ENCODE measurements at places on chromosomes 5 and 9.

GRCh38 chr5:66795682-66796081 lies 199.5 kb downstream of the MAST4 start:
- no peak overlapping the region for H3K4me3 ChIP-seq
- no peak for DNase-seq
- H3K36me3 ChIP-seq: no peaks in the 10 kb centered on the region
- no peak overlapping the region for H3K27ac ChIP-seq
- no peaks in the 10 kb centered on the region for H3K4me1 ChIP-seq
- no peaks in the 10 kb centered on the region for H3K27me3 ChIP-seq

- no peaks in the 10 kb centered on the region for H3K4me1 ChIP-seq
- no peak overlapping the region for H3K27ac ChIP-seq
- H3K27me3 ChIP-seq: 0 out of 2 replicates have a peak, but pooled peaks cover 2% of the 10 kb centered on the region
- no peak for DNase-seq
Measured at GRCh38 chr5:163586531-163586956, 81.1 kb downstream of the MAT2B start.

DNA sequence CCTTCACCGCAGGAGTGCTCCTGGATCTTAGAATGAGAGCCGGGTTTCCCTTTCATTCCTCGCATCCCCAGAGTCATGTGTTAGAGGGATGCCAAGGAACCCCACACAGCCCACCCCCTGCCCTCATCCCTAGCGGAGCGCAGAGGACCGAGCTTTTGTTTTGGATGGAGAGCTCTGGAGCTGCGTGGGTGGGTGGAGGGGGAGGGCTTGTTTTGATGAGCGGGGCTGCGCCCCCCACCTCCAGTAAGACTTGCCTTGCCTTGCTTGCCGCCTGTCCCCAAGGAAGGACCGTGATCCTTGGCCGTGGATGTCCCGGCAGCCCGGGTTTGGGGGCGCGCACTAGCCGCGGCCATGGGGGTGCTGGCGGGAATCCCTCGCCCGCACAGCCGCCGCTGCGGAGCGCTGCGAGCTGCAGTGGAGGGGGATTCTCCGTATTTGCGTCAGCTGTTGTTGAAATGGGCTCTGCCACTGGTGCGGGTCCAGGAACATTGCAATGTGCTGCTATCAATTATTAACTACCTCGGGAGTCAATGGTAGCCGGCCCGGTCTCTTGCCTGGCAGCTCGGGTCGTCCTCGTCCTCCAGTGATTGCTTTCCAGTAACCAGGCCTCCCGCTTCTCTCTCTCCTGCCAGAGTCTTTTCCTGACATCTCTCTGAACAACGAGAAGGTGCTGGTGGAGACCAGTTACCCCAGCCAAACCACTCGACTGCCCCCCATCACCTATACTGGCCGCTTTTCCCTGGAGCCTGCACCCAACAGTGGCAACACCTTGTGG lies 1.0 kb downstream of the EGR1 start:
- peaks cover 22% of the 10 kb centered on the region for H3K36me3 ChIP-seq
- no peak overlapping the region for H3K27ac ChIP-seq
- H3K27me3 ChIP-seq: peaks cover 34% of the 10 kb centered on the region
- no peak for DNase-seq
- H3K4me3 ChIP-seq: peak overlapping the region; percentile 72
- 0 out of 2 replicates have a peak, but pooled peaks cover 5% of the 10 kb centered on the region for H3K4me1 ChIP-seq

DNA sequence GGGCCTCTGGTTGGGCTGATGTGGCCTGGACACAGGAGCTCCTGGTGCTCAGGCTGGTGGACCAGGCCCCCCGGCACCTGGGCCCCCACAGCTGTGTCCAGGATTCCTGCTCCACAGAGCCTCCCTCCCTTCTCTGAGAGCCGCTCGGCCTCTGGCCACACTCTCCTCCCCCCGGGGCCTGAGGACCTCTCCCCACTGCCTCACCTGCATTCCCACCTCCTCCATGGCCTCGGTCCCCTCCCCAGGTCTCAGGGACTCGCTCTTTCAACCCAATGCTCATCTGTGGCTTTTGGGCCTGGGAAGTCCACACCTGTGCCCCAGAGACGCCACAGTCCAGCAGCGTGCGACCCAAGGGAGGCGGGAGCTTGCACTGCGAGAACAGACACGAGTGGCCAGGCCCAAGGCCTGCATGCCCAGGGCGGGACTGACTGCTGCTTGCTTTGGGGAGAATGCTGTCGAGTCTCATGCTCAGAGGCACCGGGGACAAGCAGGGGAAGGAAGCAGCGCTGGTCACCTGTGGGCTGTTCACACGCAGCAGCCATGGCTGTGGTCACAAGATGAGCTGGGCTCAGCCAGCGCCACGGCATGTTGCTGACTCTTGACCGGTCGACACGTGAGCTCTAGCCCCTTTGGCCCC lies 14.6 kb downstream of the PAEP start:
- peaks cover 1% of the 10 kb centered on the region for H3K36me3 ChIP-seq
- DNase-seq: no peak
- H3K4me1 ChIP-seq: peaks cover under 1% of the 10 kb centered on the region
- H3K27ac ChIP-seq: no peak overlapping the region
- H3K27me3 ChIP-seq: peaks cover under 1% of the 10 kb centered on the region

- no peak overlapping the region for H3K27ac ChIP-seq
- peaks cover 9% of the 10 kb centered on the region for H3K4me1 ChIP-seq
- DNase-seq: no peak
- H3K27me3 ChIP-seq: no peaks in the 10 kb centered on the region
Measured at GRCh38 chr9:29068461-29068860, 1495.2 kb upstream of the C9orf72 start.

- no peaks in the 10 kb centered on the region for H3K27me3 ChIP-seq
- H3K27ac ChIP-seq: no peak overlapping the region
- DNase-seq: no peak
- H3K4me3 ChIP-seq: no peak overlapping the region
- peaks cover 30% of the 10 kb centered on the region for H3K4me1 ChIP-seq
Measured at GRCh38 chr5:124478264-124478663, 268.2 kb downstream of the ZNF608 start.

- no peaks in the 10 kb centered on the region for H3K27me3 ChIP-seq
- peaks cover 62% of the 10 kb centered on the region for H3K4me1 ChIP-seq
- DNase-seq: no peak
- H3K36me3 ChIP-seq: peaks cover 51% of the 10 kb centered on the region
- no peak overlapping the region for H3K4me3 ChIP-seq
Measured at GRCh38 chr9:95481000-95481399, 35.8 kb downstream of the PTCH1 start.

DNA sequence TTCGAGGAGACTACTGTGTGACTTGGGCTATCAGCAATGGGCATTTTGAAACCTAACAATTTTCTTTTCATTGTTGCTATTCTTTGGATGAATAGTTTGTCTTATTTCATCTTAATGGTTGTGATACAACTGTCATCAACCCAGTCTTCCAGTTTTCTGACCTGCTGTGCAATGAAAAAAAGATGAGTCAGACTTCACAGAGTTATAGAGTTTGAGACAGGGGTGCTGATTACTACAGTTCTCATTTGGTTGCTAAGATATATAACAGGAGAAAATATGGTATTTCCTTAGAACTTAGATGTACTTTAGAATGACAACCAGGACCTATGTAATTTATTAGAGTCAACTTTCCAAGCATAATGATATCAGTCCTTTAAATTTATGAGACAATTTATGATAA lies 564.4 kb upstream of the NUDT12 start:
- DNase-seq: no peak
- H3K4me1 ChIP-seq: no peaks in the 10 kb centered on the region
- H3K36me3 ChIP-seq: no peaks in the 10 kb centered on the region

- no peak overlapping the region for H3K27ac ChIP-seq
- no peaks in the 10 kb centered on the region for H3K27me3 ChIP-seq
- H3K4me1 ChIP-seq: peaks cover 39% of the 10 kb centered on the region
- no peak overlapping the region for H3K4me3 ChIP-seq
- H3K36me3 ChIP-seq: no peaks in the 10 kb centered on the region
- no peak for DNase-seq
Measured at GRCh38 chr5:167948251-167948650, 343.2 kb upstream of the WWC1 start.

DNA sequence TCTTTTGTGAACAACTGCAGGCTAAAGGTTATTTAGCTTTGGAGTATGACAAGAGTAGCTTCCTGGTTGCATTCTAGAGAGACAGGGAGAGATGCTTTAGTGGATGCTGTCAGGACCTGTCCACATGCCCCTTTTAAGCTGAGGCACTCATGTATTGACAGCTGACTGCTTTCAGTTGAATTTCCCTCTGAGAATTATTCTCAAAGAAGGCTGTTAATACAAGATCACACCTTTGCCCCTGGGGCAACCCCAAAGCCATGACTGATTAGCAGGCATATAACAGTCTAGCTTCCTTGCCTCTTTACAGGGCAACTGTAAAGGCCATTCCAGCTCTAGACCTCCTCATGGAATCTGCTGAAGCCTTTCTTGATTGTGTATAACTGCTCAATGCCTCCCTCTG lies 117.6 kb upstream of the ATP10B start:
- H3K27me3 ChIP-seq: no peaks in the 10 kb centered on the region
- H3K4me1 ChIP-seq: no peaks in the 10 kb centered on the region
- H3K27ac ChIP-seq: no peak overlapping the region
- no peak for DNase-seq
- H3K36me3 ChIP-seq: no peaks in the 10 kb centered on the region

DNA sequence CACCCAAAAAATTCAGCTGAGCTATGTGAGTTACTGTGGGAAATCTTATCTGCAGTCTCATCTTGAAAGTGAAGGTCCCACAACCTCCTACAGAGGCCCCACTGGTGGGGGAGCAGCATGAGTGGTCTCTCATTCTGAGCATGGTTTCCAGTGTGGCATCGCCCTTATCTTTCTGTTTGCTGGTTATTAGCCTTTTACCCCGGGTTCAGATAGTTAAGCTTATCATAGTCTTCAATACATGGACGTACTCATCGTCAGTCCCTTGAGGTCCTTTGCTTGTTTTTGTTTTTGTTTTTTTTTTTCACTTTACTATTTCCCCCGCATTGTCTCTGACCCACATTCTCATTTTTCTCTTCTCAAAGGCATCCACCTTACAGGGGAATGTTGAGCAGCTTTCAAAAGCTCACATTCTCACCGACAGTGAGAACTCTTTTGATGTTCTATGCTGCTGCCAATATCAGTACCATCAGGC lies 7.7 kb upstream of the HAVCR2 start:
- no peak for DNase-seq
- no peaks in the 10 kb centered on the region for H3K36me3 ChIP-seq
- no peak overlapping the region for H3K4me3 ChIP-seq
- no peaks in the 10 kb centered on the region for H3K4me1 ChIP-seq

DNA sequence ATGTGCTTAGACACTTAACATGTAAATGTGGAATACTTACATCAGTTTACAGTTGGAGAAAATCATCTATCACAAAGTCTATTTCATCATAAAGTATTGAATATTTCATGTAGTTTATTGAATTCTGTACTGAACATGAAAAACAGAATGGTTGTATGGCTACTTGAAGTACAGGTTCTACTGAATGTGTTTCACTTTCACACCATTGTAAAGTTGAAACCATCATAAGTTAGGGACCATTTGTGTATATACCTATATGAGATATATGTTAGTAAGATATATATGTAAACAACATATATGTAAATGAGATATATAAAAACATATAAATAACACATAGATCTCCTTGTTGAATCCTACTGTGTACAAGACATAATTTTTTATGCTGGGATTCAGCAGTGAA lies 63.0 kb upstream of the TAF11L2 start:
- no peak overlapping the region for H3K4me3 ChIP-seq
- no peak overlapping the region for H3K27ac ChIP-seq
- DNase-seq: no peak
- peaks cover 29% of the 10 kb centered on the region for H3K4me1 ChIP-seq
- H3K27me3 ChIP-seq: no peaks in the 10 kb centered on the region

DNA sequence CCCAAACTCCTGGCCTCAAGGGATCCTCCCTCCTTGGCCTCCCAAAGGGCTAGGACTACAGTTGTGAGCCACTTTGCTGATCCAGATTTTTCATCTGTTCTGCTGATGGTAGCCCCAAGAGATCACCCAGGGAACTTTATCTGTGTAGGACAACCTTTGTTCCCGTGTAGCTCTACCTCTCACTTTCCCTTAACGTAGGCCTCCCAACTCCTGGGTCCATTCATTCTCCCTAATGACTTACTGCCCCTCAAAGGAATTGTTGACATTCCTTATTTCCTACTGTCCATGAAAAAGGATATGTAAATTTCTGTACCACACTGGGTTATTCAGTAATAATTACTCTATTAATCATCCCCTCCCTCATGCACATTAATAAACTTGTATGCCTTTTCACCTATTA lies 51.0 kb upstream of the PHF24 start:
- no peak overlapping the region for H3K4me3 ChIP-seq
- no peak overlapping the region for H3K27ac ChIP-seq
- DNase-seq: no peak
- H3K4me1 ChIP-seq: peaks cover 29% of the 10 kb centered on the region
- no peaks in the 10 kb centered on the region for H3K36me3 ChIP-seq

DNA sequence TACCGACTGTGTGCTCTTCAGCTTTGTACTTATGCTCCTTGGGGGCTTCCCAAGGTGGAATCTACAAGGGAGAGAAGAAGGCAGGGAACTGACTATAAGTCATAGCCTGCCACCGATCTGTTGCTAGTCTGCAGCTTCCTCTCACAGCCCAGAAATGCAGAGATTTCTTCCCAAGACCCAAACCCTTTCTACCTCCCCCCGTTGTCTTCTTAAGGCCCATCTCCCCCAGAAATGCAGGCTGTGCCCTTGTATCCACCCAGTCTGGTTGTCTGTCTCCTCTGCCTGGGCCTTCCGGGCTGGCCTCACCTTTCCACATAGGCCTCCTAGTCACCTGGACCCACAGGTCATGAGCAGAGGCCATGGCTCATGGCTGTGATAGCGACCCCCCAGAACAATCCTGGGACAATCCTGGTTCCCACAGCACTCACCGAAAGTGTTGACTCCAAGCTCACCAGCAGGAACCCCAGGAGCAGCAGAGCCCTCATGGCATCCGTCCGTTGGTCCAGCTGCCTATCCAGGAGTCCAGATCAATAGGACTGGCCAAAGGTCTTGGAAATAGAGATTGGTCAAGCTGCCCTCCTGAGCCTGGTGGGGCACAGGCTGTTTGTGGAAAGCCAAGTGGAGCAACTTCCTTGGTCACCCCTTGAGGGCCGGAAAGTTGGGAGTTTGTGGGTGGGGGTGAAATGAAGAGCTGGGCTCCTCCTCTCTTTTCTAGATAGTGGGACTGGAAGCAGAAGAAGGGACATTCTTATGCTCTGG lies at the start of gene F12:
Gene F12 (minus strand): TSS at position 522 of the 759 bp plus-strand sequence. CDS start 37 bp downstream, at position 485.
- H3K4me1 ChIP-seq: no peaks in the 10 kb centered on the region
- H3K27me3 ChIP-seq: peaks cover 88% of the 10 kb centered on the region
- no peaks in the 10 kb centered on the region for H3K36me3 ChIP-seq
- no peak within 1 kb of the TSS for H3K4me3 ChIP-seq
- no peak within 1 kb of the TSS for H3K27ac ChIP-seq

- H3K4me1 ChIP-seq: peaks cover 41% of the 10 kb centered on the region
- no peak for DNase-seq
- H3K27me3 ChIP-seq: no peaks in the 10 kb centered on the region
- H3K4me3 ChIP-seq: no peak overlapping the region
- H3K36me3 ChIP-seq: no peaks in the 10 kb centered on the region
Measured at GRCh38 chr9:69334317-69334716, 9.3 kb downstream of the ENTREP1 start.
